ENCODE measurements at places on chromosomes 2 and 18. TPM values are rescaled to one million over a fixed set of nuclear protein-coding genes. Genes with fewer than 3 reads are reported as not detected.

Gene TMEFF2
- polyA plus RNA-seq, result 0.25 TPM

Gene NCKAP5
- 19.6 TPM for polyA plus RNA-seq

Gene RMDN2
- polyA plus RNA-seq, result 16.3 TPM

Gene TMEM18
- 57.7 TPM for polyA plus RNA-seq

Gene RGPD4
- polyA plus RNA-seq, result 0.09 TPM

Gene ZNF804A
- polyA plus RNA-seq, result 0.05 TPM

Gene IFIH1
- polyA plus RNA-seq, result 12.2 TPM

Gene THUMPD2
- polyA plus RNA-seq, result 33.1 TPM

Gene EFR3B
- polyA plus RNA-seq, result 8.2 TPM

Gene KRCC1
- polyA plus RNA-seq, result 48.6 TPM

Gene CENPA
- polyA plus RNA-seq, result 10.8 TPM

Gene CD8A
- 1.1 TPM for polyA plus RNA-seq

Gene OSR1
- polyA plus RNA-seq, result 32.1 TPM

Gene ELOA2
- not detected for polyA plus RNA-seq

Gene BZW1
- 222 TPM for polyA plus RNA-seq

Gene ZNF516
- polyA plus RNA-seq, result 50.9 TPM

Gene HOXD1
- 1.4 TPM for polyA plus RNA-seq

Gene TSGA10
- polyA plus RNA-seq, result 16.0 TPM

Gene SCYGR4
- polyA plus RNA-seq, result 0.12 TPM

Gene CNRIP1
- polyA plus RNA-seq, result 44.8 TPM

Gene CELF4
- 8.7 TPM for polyA plus RNA-seq

Gene CETN1
- not detected for polyA plus RNA-seq

Gene TLK1
- 26.7 TPM for polyA plus RNA-seq

Gene ASB18
- polyA plus RNA-seq, result 0.18 TPM

Gene DOK6
- polyA plus RNA-seq, result 13.3 TPM

Gene OTOS
- not detected for polyA plus RNA-seq

Gene TTC31
- polyA plus RNA-seq, result 38.1 TPM

Gene SLC16A14
- 10.6 TPM for polyA plus RNA-seq

Gene MXD1
- 11.0 TPM for polyA plus RNA-seq

Gene TFCP2L1
- 1.9 TPM for polyA plus RNA-seq

Gene CKAP2L
- 13.6 TPM for polyA plus RNA-seq

Gene UGT1A1
- 0.05 TPM for polyA plus RNA-seq

Gene DSC1
- polyA plus RNA-seq, result 0.04 TPM

Gene KCNF1
- polyA plus RNA-seq, result 1.3 TPM

Gene GALNT5
- polyA plus RNA-seq, result 8.1 TPM

Gene TEKT4
- polyA plus RNA-seq, result 2.8 TPM

Gene TDRD15
- not detected for polyA plus RNA-seq

Gene PREB
- 43.8 TPM for polyA plus RNA-seq

Gene HOXD9
- 1.0 TPM for polyA plus RNA-seq

Gene KCNK3
- 39.5 TPM for polyA plus RNA-seq
